ENCODE measurements at places on chromosomes 6 and 20. TPM values are rescaled to one million over a fixed set of nuclear protein-coding genes. Genes with fewer than 3 reads are reported as not detected.

GRCh38 chr6:127515234-127515793 is 3.8 kb downstream of the MTCL3 start:
- H3K4me1 ChIP-seq, result peaks cover 27% of the 10 kb centered on the region
- peak; percentile 74 for DNase-seq
- H3K27me3 ChIP-seq, result no peaks in the 10 kb centered on the region
- H3K4me3 ChIP-seq, result peak overlapping the region; percentile 73
- H3K27ac ChIP-seq, result peak overlapping the region; percentile 63

GRCh38 chr20:17895641-17896171 is 72.9 kb downstream of the SNX5 start:
- no peaks in the 10 kb centered on the region for H3K36me3 ChIP-seq
- H3K4me3 ChIP-seq, result no peak overlapping the region
- no peak for DNase-seq
- no peaks in the 10 kb centered on the region for H3K27me3 ChIP-seq
- peaks cover 7% of the 10 kb centered on the region for H3K4me1 ChIP-seq
- no peak overlapping the region for H3K27ac ChIP-seq

GRCh38 chr20:35226884-35227681 is 593 bp downstream of the MMP24 start:
- H3K36me3 ChIP-seq, result no peaks in the 10 kb centered on the region
- peaks cover 67% of the 10 kb centered on the region for H3K27me3 ChIP-seq

DNA sequence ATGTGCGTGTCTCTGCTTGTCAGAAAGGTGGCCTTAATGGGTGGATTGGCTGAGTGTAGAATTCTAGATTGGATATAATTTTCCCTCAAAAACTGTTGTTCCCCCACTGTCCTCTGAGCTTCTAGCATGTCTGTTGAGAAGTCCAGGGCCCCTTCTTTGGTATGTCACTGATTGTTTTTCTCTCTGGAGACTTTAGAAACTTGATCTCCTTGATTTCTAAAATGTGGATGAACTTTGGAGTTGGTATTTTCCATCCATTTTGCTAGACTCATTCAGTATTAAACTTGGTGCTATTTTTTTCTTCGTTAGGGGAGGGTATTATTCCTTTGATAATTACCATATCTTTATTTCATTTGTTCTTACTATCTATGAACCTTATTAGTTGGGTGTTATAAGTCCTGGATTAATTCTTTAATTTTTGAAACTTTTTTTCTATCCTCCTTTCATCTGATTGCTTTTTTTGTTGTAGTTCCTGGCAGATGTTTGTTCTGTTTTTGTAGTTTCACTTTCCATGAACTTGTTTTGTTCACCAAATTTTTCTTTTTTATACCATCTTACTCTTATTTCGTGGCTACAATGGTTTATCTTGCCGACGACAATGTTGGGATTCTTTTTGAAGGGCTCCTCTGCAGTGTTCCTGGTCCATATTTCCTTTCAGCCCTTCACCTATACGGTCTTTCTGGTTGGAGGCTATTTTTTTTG is 68.4 kb downstream of the ARID1B start:
- no peak for DNase-seq
- H3K27me3 ChIP-seq, result no peaks in the 10 kb centered on the region
- no peak overlapping the region for H3K4me3 ChIP-seq
- peaks cover 61% of the 10 kb centered on the region for H3K4me1 ChIP-seq
- no peak overlapping the region for H3K27ac ChIP-seq

- H3K4me1 ChIP-seq, result peaks cover 3% of the 10 kb centered on the region
- H3K4me3 ChIP-seq, result no peak overlapping the region
- DNase-seq, result no peak
Observed at GRCh38 chr6:147733686-147734085, 225.2 kb downstream of the SAMD5 start.

GRCh38 chr6:111912904-111913303 is 39.7 kb upstream of the FYN start:
- no peaks in the 10 kb centered on the region for H3K4me1 ChIP-seq
- no peaks in the 10 kb centered on the region for H3K36me3 ChIP-seq
- no peak overlapping the region for H3K4me3 ChIP-seq
- H3K27ac ChIP-seq, result no peak overlapping the region

DNA sequence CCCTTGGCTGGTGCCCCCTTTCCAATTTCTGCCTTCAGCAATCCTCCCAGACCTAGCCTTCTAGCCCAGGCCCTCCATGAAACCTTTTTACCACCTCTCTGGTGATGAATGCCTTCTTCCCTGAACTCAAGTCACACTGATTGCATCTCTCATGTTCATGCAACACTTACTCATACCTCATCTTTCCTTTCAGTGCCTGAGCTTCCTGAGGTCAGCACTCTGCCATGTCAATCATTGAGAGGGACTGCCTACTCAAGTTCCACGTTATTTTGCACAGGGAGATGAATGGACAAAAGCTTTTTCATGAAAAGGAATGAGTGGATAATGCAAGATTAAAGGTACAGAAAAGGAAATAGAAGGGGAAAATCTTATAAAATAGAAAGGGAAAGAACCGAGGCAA is 60.1 kb upstream of the PLEKHG1 start:
- no peak for DNase-seq
- H3K4me1 ChIP-seq, result no peaks in the 10 kb centered on the region
- H3K27me3 ChIP-seq, result no peaks in the 10 kb centered on the region
- H3K36me3 ChIP-seq, result no peaks in the 10 kb centered on the region

DNA sequence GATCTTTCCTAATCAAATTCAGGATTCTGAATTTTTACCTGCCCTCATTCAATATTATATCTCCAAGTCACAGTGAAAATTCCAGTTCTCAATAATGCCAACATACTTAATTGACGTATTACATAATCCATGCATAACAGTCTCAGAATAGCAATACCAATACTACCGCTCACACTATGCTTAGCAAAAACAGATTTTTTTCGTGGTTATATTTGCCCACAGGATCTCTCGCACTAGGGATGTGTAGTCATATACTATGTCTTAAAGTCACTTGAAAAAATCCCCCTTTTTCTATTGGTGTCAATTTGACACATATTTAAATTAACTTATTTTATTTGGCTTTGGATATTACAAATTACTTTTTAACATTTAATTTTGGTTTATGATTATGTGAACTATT is 323.1 kb upstream of the SLC35B3 start:
- no peak for DNase-seq
- H3K4me1 ChIP-seq, result no peaks in the 10 kb centered on the region
- H3K4me3 ChIP-seq, result no peak overlapping the region

GRCh38 chr20:2917266-2917665 is 44.0 kb downstream of the PTPRA start:
- H3K4me3 ChIP-seq, result no peak overlapping the region
- H3K27ac ChIP-seq, result no peak overlapping the region
- H3K36me3 ChIP-seq, result no peaks in the 10 kb centered on the region
- H3K27me3 ChIP-seq, result no peaks in the 10 kb centered on the region
- no peak for DNase-seq
- H3K4me1 ChIP-seq, result no peaks in the 10 kb centered on the region

- H3K27me3 ChIP-seq, result no peaks in the 10 kb centered on the region
- H3K4me3 ChIP-seq, result no peak overlapping the region
- no peaks in the 10 kb centered on the region for H3K36me3 ChIP-seq
- no peak overlapping the region for H3K27ac ChIP-seq
- H3K4me1 ChIP-seq, result peaks cover 25% of the 10 kb centered on the region
- DNase-seq, result no peak
Observed at GRCh38 chr6:3359101-3359752, 97.6 kb downstream of the SLC22A23 start.

The STMND1 gene
- total RNA-seq, result not detected

The GRM1 gene
- 0.11 TPM for total RNA-seq

The PDYN gene
- not detected for total RNA-seq
